Bronchial epithelial cell (primary cell): ENCODE measurements at places on chromosomes 13 and 19. TPM values are rescaled to one million over a fixed set of nuclear protein-coding genes. Genes with fewer than 3 reads are reported as not detected.

DNA sequence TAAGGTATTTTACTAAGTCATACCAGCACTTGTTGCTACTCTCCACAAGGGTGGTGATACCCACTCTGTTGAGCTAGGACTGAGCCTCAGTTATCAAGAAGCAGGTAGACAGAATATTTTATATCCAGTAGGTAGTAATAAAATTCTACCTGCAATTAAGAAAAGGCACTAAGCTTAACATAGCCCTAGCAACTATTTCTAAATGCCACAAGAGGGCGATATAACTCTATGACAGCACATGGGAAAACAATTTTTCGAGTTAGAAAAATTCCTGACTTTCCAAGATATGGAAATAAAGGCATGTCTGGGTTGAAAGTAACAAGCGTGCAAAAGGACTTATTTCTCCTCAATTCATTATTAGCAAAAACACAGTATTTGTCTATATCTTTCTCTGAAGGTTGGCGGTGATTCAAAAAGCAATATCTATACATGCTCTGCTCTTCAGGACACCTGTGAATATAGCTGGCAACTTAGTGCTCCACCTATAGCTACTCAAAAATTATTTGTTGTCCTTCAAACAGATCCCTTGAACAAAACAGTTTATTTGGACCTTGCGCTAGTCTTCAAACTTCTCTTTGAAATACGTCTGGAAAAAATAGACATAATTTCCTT is 14.7 kb downstream of the CCDC169 start:
- peak; percentile 51 for DNase-seq

GRCh38 chr19:6095760-6096159 is 14.5 kb downstream of the RFX2 start:
- DNase-seq, result no peak

Gene KCNJ14
- 1.0 and 1.1 TPM in 2 replicates for total RNA-seq

DNA sequence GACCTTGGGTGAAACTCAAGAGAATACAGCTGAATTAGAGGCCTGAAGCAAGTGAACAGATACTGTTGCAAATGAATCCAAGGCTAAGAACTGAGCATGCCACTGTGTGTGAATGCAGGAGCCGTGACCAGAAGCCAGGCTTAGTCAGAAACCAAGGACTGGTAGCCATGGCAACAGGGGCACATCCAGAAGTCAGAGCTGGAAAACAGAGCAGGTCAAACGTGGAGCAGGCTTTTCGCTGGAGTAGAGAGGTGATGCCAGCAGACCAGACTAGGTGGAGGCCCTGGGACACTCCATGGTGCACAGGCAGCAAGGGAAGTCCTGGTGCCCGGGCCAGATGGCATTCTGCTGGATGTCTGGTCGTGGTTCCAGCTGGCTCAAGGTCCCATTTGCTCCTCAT is 564.1 kb downstream of the PCDH9 start:
- DNase-seq, result peak; percentile 49

GRCh38 chr19:40458597-40458974 is 7.0 kb downstream of the BLVRB start:
- DNase-seq, result no peak

DNA sequence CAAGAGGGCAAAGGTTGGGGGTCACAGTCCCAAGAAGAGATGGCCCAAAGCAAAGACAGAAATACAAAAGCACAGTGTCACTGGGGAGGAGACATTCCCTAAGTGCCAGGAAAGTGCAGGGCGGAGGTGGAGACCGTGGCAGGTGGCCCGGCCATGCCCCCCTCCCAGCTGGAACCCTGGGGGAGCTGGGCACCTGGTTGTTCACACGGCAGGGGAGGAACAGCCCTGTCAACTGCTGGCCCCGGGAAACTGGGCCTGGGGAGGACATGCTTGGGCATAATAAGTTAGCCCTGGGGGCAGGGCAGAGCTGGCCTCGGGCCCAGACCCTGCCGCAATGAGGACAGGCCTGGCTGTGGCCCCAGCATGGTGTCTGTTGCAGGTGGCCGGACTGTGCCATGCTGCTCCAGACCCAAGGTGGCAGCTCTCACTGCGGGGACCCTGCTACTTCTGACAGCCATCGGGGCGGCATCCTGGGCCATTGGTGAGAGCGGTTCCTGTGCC is 7.4 kb downstream of the HPN start:
- DNase-seq, result no peak

Gene ETV2
- total RNA-seq, result under 0.01 and 0.38 TPM in 2 replicates

DNA sequence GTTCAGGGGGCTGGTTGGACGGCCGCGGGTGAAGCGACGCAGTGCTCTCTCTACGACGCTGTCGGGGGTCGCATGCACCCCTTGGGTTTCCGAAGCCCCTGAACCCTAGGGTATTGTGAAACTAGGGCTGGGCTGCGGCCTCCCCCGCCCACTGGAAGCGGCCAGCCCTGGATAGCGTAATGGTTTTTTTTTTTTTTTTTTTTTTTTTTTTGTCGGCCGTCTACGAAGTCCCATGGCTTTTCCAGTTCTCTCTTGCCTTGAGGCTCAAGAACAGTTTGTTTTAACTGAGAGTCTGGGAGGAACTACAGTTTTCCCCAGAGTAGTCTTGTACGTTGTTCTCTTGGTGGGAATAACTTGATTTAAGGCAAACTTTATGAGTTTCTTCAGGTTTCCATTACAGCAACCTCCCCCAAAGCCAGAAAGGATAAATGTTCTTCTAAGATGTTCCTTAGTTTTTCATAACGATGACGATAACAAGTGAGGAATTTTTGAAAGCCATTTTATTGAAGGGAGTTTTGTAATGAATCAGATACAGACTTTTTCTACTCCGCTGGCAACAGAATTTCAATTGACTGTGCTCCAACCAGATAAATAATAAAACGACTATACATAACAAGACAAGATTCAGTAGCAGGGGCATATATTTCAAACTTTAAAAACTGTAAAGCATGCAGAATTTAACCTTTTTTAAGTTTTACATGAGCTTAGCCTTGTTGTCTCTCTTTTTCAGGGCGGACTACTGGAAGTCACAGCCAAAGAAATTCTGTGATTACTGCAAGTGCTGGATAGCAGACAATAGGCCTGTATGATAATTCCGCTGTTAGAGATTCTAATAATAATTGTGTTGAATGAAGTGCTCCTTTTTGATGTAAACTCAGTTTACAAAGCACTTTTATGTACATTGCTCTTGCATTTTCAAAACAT is 867 bp downstream of the WBP4 start:
- DNase-seq, result peak; percentile 78

- no peak for DNase-seq
Measured at GRCh38 chr13:98960606-98961502, 17.0 kb downstream of the DOCK9 start.

Gene LYPD5
- total RNA-seq, result 0.38 and 0.53 TPM in 2 replicates

DNA sequence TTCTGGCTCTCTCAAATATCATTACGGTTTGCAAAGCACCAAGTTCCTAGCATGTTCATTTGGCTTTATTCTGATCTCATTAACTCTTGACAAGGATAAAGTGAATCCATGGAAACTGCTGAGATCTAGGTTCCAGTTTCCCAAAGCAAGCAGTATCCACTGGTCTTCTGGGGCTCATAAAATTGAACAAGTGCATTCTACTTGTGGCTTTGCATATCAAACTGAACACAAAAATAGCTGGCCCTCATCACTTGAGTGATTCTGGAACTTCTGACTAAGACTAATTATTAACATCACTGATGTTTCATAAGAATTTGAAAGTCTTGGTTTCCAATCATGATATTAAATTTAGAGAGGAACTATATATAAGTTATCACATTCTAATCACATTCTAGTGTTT is 6.3 kb upstream of the KCTD12 start:
- DNase-seq, result no peak

DNA sequence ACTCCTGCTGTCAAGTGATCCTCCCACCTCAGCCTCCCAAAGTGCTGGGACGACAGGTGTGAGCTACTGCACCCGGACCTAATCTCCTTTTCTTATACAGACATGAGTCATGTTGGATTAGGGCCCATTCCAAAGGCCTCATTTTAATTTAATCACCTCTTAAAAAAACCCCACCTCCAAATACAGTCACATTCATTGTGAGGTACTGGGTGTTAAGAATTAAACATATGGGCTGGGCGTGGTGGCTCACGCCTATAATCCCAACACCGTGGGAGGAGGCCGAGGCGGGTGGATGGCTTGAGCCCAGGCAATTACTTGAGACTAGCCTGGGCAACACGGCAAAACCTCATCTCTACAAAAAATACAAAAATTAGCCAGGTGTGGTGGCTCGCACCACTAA is 46.6 kb downstream of the PIN1 start:
- peak; percentile 81 for DNase-seq

DNA sequence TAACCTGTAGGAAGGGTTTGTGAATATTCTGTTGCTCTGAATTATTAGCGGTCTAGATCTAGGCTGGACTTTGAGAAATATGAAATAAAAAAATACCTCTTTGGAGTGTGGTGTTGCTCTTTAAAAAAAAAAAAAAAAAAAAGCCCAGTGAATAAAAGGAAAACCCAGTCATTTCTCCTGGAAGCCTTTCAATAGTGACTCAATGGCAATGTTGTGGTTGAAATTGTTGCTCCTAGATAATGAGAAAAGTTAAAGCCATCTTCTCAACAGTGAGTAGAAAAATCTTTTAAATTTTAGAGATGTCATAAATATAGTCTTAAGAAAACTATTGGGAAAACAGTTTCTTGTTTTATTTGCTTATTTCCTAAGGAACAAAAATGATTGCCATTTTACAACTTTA is 135.3 kb downstream of the RFC3 start:
- DNase-seq, result peak; percentile 39

GRCh38 chr13:33761740-33762139 is 56.2 kb upstream of the RFC3 start:
- peak; percentile 6 for DNase-seq

Gene CATSPERD
- total RNA-seq, result not detected in 2 replicates

- no peak for DNase-seq
Measured at GRCh38 chr13:88648598-88649373, 977.6 kb downstream of the SLITRK5 start.

Gene ZNF439
- 0.53 and 1.7 TPM in 2 replicates for total RNA-seq

DNA sequence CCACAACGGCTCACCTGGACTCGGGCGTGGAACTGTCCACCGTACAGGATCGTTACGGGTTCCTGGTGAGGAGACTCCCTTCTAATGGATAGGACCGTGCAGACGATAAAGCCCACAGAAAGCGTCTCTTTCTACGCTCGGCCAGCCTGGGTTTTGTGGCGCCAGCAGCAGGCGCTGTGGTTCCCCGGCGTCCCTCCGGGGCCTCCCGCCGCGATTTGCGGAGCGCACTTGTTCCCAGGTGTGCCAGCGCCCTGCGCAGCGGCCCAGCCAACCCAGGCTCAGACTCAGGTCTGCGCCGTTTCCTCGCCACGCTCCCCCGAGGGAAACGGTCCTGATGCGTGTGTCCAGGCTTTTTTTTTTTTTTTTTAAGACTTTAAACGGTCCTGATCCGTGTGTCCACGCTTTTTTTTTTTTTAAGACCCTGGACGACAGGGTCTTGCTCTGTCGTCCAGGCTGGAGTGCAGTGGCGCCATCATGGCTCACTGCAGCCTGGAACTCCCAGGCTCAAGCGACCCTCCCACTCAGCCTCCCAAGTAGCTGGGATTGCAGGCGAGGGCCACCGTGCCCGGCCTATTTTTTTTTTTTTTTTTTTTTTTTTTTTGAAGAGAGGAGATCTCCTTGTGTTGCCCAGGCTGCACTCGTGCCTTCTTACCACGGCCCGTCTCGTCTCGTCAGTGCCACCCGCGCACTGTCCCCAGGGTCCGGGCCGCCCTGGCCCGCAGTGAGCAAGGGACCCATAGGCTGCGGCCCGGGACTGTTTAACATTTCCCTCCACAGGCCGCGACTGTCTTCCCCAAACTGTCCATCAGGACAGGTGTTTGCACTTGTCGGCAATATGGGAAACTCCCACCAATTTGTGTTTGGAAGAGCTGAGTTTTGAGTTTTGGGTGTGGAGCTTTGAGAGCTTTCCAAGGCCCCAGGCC is 23.8 kb downstream of the GJA3 start:
- no peak for DNase-seq

GRCh38 chr19:19911150-19911549 is 10.4 kb downstream of the ZNF93 start:
- peak; percentile 2 for DNase-seq
